Esophagus squamous epithelium (tissue), 5 donors: ENCODE measurements at places on chromosomes 2 and 18.

GRCh38 chr2:217877866-217878265, 124.9 kb downstream of the TNS1 start:
- DNase-seq: no peak

GRCh38 chr2:96525211-96525507, 11.4 kb upstream of the ARID5A start:
- no peak for DNase-seq

GRCh38 chr2:100365434-100365833, 43.1 kb upstream of the LONRF2 start:
- peak; percentile 7 for DNase-seq

DNA sequence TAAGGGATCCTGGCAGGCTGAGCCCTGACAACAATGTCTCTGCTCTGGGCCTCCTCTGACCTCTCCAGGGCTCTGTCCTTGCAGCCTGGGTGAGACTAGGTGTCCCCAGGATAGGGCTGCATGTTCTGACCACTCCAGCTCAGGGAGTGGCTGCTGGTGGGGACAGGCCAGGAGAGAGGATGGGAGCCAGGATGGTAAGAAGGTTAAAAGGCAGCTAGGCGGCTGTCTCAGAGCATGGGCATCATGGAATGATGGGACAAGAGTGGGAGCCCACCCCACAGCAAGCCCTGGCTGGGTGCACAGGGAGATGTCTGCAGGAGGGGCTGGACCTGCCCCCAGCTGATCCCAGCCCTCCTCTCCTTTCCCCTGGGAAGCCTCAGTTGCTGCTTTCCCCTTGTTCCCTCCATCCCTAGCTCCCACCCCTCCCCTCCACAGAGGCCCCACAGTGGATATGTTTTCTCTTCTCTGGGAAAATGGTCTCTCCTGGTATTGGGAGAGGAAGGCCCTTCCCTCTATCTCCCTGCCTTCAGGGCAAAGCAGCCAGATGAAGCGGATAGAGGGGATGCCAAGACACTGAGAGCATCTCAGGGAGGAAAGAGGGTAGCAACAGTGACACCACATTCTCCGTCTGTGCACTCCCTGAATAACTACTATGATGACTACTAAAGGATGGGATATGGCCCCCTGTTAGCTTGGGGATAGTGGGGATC, 334.3 kb downstream of the DYSF start:
- DNase-seq: no peak

DNA sequence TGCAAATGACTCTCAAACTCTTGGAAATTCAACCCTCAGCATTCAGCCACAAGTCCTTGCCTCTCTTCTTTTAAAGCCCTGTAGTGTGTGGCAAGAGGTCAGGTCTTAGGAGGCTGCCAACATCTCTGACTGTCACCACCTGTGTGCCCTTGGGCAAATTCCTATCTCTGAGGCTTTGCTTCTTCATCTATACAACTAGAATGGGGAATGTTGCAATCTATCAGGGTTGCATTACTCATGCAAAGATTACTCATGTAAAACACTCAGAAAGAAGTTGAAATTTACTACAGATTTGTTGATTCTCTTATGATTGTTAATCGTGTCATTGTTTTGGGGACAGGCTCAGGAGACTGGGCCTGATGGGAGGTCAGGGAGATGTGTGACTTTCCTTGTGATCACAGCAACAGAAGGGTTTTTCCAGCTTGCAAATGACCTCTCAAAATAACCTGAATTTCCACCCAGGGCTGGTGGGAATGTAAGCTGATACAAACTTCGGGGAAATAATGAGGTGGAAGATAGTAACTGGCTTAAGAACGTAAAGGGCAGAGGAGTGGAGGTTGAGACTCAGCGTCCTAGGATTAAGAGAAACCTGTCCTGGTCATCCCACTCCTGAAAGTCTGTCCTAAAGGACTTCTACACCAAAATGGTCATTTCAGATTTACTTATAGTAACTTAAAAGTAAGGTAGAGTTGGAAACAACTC, 32.1 kb upstream of the SIGLEC15 start:
- no peak for DNase-seq

- DNase-seq: no peak
These were observed 61.6 kb upstream of the KLHL29 start for GRCh38 chr2:23323198-23323916.

- DNase-seq: no peak
These were observed 30.5 kb downstream of the MAL start for GRCh38 chr2:95056044-95056443.

DNA sequence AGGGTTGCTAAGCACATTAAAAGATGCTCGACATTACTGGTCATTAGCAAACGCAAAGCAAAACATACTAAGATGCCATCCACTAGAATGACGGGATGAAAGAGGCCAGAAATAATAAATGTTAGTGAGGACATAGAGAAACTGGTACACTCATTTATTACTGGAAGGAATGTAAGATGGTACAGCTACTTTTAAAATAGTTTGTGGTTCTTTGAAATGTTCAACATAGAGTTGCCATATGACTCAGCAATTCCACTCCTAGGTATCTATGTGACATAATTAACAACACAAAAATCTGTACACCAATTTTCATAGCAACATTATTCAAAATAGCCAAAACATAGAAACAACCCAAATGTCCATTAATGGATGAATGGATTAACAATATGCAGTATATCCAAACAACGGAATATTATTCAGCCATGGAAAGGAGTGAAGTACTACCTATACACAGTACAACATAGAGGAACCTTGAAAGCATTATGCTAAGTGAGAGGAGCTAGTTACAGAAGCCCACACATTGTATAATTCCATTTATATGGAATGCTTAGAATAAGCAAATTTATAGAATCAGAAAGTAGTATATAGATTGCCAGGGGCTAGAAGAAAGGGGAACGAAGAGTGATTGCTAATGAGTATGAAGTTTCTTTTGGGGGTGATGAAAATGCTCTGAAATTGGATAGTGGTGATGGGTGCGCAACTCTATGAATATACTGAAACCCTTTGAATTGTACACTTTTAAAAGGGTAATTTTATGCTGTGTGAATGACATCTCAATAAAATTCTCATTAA, 61.9 kb upstream of the IL1R1 start:
- no peak for DNase-seq

GRCh38 chr2:15554525-15555218, 6.5 kb downstream of the NBAS start:
- no peak for DNase-seq

DNA sequence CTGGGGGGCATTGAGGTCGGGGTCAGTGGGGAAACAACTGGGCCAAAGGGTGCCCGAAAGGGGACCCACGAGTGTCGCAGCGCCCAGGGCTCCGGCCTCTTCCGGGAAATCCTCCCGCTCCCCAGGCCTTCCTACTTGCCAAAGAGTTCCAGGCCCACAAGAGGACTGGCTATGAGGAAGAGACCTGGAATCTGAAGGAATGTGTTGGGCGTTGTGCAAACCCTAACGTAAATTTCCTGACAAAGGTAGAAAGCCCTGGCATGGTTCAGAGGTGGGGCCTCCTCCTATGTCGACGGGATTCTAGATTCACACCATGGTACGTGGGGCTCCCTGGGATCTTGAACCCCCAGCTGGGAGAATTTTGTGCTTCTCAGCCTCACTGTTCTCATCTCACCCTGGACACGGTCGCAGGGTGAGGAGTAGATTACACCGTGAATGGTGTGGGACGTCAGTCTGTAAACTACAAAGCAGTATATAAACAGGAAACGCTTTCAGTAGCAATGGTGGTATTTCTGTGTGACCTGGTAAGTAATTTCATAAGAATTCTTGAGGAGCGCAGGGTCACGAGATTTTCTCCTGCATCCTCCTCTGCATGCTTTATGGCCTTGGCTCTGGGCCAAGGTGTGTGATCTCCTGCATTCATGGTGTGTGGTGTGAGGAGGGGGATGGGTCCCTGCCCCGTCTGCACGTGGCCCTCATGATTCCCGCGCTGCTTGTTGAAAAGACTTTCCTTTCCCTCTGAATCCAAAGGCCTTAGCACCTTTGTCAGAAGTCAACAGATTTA, 868 bp downstream of the HSBP1L1 start:
- DNase-seq: no peak

- DNase-seq: no peak
These were observed 67.3 kb downstream of the NDUFA10 start for GRCh38 chr2:239957681-239958472.

GRCh38 chr18:36578871-36579710, 249.7 kb downstream of the TPGS2 start:
- no peak for DNase-seq

DNA sequence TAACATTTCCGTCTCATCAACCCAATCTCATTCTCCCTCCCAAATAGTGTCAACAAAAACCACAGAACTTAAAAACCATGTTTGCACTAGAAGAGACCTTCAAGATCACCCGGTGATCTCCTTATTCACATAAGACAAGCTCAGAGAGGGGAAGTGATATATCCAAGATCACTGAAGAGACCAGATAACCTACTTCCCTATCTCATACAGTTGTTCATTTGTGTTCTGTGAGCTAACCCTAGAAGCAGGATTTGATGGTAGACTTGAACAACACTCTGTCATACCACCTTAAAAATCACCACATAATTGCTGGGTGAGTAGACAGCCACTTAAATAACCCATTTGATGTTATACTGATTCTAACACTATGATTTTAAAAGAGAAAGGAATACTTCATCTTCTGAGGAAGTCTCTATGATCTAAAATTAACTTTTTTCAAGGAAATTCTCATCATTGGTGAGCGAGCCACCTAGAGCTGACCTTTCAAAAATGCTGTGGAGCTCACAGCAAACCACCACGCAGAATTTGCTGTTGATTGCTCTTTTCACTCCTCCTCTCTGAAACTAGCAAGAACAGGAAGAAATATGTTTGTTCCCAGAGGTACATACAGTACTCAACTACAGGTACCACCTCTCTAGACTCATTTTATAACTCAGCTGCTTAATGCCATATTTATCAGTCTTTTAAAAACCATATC, 15.1 kb downstream of the AAK1 start:
- no peak for DNase-seq

- DNase-seq: no peak
These were observed 55.5 kb upstream of the ZDBF2 start for GRCh38 chr2:206218796-206219499.

- DNase-seq: no peak
These were observed 22.5 kb downstream of the C1QL2 start for GRCh38 chr2:119136093-119136492.

- DNase-seq: no peak
These were observed 229.6 kb downstream of the FAM210A start for GRCh38 chr18:13496691-13497281.

- DNase-seq: no peak
These were observed 29.3 kb downstream of the PELI1 start for GRCh38 chr2:64114912-64115277.
